ENCODE measurements at places on chromosomes 16 and 17.
A peak's percentile ranks its signal among the peaks of the same experiment; 100 is the strongest.

DNA sequence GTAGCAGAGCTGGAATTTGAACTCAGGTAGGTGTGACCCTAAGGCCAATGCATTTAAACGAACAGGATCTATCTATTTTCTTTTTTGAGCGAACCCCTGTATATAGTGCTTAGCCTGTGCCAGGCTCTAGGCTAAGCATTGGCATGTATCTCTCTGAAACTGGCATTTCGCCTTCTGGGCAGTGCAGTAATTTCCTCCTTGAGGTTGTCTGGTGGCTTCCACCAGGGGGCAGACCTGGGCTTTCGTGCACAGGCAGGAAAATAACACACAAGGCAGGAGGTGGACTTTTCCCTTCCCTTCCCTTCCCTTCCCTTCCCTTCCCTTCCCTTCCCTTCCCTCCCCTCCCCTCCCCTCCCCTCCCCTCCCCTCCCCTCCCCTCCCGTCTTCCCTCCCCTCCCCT is 34.4 kb upstream of the PRKCB start:
- DNase-seq: peak; percentile 11

DNA sequence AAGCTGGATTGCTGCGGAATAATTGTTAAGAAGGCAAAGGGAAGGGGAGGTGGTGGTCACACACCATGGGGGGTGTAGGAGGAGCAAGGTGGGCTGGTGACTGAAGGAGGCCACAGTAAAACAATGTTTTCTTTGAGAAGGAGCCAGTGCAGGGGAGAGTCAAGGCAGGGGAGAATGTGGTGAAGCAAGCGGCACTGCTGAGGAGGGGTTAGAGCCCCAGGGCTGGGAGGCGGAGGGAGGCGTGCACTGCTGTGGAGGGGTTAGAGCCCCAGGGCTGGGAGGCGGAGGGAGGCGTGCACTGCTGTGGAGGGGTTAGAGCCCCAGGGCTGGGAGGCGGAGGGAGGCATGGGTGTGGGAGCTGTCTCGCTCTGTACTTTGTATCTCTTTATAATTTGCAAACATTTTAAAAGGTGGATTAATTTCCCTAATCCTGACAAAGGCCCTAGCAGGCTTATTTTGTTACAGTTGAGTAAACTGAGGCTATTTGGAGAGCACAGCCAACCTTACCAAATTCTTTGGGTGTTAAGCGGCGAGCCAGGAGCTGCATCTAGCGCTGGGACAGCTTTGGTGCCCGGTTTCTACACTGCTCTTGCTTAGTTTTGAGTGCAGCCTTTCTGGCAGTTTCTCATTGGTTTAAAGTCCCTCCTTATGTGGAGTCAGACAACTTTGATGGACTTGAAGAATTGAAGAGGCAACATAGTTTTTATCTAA is 20.9 kb downstream of the RPTOR start:
- DNase-seq: no peak

GRCh38 chr16:84839956-84840355 is 20.2 kb downstream of the CRISPLD2 start:
- no peak for DNase-seq

- peak; percentile 56 for DNase-seq
Measured at GRCh38 chr17:81898029-81898866, 3.8 kb upstream of the NPB start.

GRCh38 chr17:50447870-50448595 is 20.6 kb downstream of the CHAD start:
- DNase-seq: no peak

- DNase-seq: no peak
Measured at GRCh38 chr17:10549096-10549842, at the start of gene MYH2. Gene MYH2 (minus strand): TSS chr17:10549658. CDS start chr17:10547920, 1,738 bp downstream.

DNA sequence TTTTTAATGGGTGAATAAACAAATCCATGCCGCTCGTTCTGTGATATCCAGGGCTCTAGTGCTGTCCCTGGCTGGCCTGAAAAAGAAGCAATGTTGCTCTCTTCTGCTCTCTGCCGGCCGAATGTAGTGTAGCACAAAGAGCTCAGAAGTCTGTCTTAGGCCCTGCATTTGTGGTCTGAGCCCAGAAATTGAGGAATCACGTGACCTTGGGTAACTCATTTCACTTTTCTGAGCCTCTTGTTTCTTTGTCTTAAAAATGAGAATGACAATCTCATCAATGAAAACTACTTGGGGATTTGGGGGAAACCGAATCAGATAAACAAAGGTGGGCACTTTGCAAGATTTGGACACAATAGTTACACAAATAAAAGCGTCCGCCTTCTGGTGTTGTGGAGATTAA is 381.6 kb upstream of the ASIC2 start:
- peak; percentile 12 for DNase-seq

DNA sequence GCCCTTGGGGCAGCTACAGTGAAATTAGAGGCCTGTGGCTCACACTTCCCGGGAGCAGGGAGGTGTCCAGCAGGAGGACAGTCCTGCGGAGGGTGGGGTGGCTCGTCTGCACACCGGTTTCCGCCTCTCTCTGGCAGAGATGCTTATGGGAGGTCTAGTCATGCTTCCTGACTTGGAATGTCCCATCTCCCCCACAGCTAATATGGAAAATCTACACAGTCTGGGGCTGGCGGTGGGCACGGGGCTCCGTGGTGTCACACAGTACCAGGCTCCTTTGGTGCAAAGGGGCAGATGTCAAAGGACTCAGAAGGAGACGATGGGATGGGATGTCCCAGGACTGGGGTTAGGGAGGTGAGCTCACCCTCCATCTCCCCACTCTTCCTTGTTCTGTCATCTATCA is 44.1 kb upstream of the DOC2B start:
- no peak for DNase-seq

GRCh38 chr17:17713839-17714238 is 32.6 kb downstream of the RAI1 start:
- peak; percentile 76 for DNase-seq

DNA sequence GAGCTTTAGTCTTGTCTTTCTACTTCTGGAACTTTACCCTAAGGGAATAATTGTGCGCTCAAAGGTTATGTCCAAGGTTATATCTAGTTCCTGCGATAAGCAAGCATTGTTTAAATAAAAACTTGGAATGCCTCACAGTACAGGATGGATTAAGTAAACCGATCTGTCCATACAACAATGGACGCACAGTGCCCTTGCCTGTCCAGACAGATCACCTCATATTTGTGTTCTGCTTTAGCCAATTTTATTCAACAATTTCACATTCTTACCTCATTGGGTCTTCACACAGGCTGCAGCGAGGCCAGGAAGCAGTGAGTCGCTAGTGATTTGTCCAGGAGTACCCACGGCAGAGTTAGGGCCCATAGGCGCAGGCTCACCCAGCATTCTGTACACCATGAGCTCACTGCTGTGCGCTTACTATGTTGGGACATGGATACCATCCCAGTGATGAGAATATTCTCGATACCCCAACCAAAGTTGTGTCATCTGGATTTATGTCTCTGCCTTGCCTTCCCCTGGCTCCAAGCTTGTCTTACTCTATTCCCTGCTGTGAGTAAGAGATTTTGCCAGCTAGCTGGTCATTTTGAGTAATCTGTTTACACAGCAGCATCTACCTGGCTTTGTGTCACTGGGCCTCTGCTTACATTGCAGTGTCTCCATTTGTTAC is 39.8 kb downstream of the USP43 start:
- DNase-seq: no peak

- no peak for DNase-seq
Measured at GRCh38 chr17:33079201-33079600, 87.6 kb downstream of the SPACA3 start.

All from retinal pigment epithelial cell (primary cell).